ENCODE measurements at places on chromosomes 4 and X. TPM values are rescaled to one million over a fixed set of nuclear protein-coding genes. Genes with fewer than 3 reads are reported as not detected.

HMGB3 gene
- 23.5 TPM for total RNA-seq

DIPK2B gene
- total RNA-seq = 118 TPM

SAGE1 gene
- not detected for total RNA-seq

GRIA2 gene
- not detected for total RNA-seq

PLK4 gene
- total RNA-seq = 14.0 TPM

IBSP gene
- total RNA-seq = not detected

GAGE12E gene
- total RNA-seq = not detected

ALAS2 gene
- total RNA-seq = not detected

SHROOM4 gene
- 30.6 TPM for total RNA-seq

IL2 gene
- not detected for total RNA-seq

MSX1 gene
- 7.9 TPM for total RNA-seq

TEX13D gene
- not detected for total RNA-seq

CLGN gene
- 0.81 TPM for total RNA-seq

HSFX3 gene
- not detected for total RNA-seq

BEX2 gene
- 1.3 TPM for total RNA-seq

RBMXL3 gene
- not detected for total RNA-seq

AREG gene
- 0.32 TPM for total RNA-seq

TGIF2LX gene
- not detected for total RNA-seq

UGT2A1 gene
- not detected for total RNA-seq

DMP1 gene
- not detected for total RNA-seq

TRIML2 gene
- 3.1 TPM for total RNA-seq

UGT2B17 gene
- total RNA-seq = not detected

REPS2 gene
- 1.1 TPM for total RNA-seq

EREG gene
- total RNA-seq = under 0.01 TPM

ENOX2 gene
- 14.2 TPM for total RNA-seq

MEPE gene
- not detected for total RNA-seq

CRMP1 gene
- under 0.01 TPM for total RNA-seq

RAP2C gene
- total RNA-seq = 12.7 TPM

SSX2B gene
- total RNA-seq = not detected

TMEM184C gene
- 42.2 TPM for total RNA-seq

GAB1 gene
- 15.1 TPM for total RNA-seq

FAAH2 gene
- 0.16 TPM for total RNA-seq

PITX2 gene
- total RNA-seq = 0.16 TPM

GAGE12J gene
- total RNA-seq = not detected

UPF3B gene
- 3.5 TPM for total RNA-seq

NDP gene
- total RNA-seq = not detected

MAGEC3 gene
- not detected for total RNA-seq

TACR3 gene
- total RNA-seq = not detected

PPP2R2C gene
- 0.16 TPM for total RNA-seq

MUC7 gene
- total RNA-seq = not detected

WDR13 gene
- total RNA-seq = 172 TPM

DCLK2 gene
- total RNA-seq = 0.97 TPM

JCHAIN gene
- total RNA-seq = not detected

CXorf49B gene
- not detected for total RNA-seq

ARHGAP36 gene
- not detected for total RNA-seq

MAGEE2 gene
- total RNA-seq = not detected

HADH gene
- total RNA-seq = 6.3 TPM

SPATA18 gene
- 9.1 TPM for total RNA-seq

CTAG1B gene
- total RNA-seq = not detected

SOWAHD gene
- not detected for total RNA-seq

SMIM31 gene
- not detected for total RNA-seq

N4BP2 gene
- total RNA-seq = 7.5 TPM

AMTN gene
- not detected for total RNA-seq

ENAM gene
- total RNA-seq = not detected

CCKAR gene
- total RNA-seq = not detected

BMPR1B gene
- total RNA-seq = 0.19 TPM

C4orf54 gene
- total RNA-seq = 0.06 TPM
